Heart left ventricle (tissue), 16 donors: ENCODE measurements at places on chromosomes 5 and 9.

DNA sequence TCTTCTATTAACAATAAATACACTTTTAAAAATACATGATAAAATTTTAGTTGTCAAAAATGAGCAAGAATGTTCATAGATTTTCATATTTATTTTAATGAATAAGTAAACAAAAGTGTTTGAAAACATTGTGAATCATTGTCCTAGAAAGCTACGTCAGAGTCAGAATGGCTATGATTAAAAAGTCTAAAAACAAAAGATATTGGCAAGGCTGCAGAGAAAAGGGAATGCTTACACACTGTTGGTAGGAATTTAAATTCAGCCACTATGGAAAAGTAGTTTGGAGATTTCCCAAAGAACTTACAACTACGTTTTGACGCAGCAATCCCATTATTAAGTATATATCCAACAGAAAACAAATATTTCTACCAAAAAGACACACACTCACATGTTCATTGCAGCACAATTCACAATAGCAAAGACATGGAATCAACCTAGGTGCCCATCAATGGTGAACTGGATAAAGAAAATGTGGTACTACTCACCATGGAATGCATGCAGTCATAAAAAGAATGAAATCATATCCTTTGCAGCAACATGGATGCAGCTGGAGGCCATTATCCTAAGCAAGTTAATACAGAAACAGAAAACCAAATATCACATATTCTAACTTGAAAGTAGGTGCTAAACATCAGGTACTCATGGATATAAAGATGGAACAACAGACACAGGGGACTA lies 49.2 kb upstream of the FBXL17 start:
- no peak for DNase-seq

GRCh38 chr5:107815109-107815508 lies 144.4 kb upstream of the EFNA5 start:
- no peak for DNase-seq

- no peak for DNase-seq
Measured at GRCh38 chr5:74587300-74587699, 53.2 kb downstream of the ENC1 start.

DNA sequence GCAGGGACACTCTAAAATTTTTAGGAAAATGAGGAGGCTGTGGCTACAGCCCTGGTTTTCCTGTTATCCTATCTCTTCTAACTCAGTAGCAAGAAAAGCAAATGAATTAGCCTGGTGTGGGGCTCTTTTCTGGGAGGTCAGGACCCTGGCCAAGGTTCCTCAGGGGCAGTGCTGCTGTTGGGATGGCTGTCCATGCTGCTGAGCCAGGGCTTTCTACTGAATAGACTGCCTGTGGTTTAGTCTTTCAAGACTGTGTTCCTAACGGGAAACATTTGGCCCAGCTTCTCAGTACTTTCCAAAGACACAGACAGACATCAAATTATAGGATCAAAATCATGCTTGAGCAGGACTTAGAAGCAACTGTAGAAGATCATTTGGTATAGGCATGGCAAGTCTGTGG lies 18.1 kb downstream of the TNC start:
- no peak for DNase-seq

DNA sequence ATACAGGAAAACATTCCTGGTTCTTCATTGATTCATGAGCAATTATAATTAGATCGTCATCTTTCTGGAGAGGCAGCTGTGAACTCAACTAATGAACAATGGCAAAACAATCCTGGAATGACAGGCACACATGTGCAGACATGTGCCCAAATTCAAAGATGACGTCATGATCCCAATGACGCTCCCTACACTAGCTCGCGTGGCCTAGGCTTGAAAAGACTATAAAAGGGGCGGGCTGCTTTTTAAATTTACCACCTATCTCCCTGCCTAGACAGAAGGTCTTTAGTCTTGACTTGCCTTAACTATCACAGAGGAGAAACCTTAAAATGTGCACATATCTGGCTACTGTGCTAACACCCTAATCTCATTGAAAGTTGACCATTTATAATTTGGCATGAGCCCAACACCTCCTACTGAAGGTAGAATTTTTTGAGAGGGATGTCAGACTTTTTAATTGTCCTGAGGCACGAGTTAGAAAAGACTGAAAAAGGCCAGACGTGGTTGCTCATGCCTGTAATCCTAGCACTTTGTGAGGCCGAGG lies 88.2 kb downstream of the PRRT1B start:
- DNase-seq: no peak

DNA sequence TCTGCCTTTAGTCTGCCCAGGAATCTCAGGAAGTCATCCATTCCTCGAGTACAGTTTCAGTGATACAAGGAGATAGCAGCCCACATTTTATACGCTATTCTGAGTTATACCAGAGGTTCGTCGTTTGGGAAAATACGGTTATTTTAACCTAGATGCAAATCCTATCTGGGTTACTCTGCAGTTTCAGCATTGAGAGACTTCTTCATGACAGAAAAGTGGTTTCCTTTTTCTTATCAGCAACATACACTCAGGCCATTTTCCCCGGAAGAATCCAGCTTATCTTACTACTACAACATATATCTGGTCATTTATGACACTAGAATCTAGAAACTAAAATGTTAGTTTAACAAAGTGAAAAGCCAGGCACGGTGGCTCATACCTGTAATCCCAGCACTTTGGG lies 83.4 kb upstream of the IQGAP2 start:
- no peak for DNase-seq

DNA sequence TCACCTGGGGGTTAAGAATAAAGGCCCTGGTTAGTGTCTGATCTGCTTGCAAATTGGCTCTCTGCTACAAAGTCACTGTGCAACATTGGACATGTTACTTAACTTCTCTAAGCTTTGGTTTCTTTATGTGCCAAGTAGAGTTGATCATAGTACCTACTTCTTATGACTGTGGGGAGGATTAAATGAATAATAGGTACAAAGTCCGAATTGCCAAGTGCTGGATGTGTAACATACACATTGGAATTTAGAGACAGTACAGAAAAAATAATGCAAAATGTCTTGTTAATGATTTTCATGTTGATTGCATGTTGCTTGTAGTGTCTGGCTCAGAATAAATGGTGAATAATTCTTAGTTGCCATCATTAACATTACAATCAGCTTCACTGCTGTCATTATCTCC lies 2.2 kb downstream of the DOCK8 start:
- no peak for DNase-seq

DNA sequence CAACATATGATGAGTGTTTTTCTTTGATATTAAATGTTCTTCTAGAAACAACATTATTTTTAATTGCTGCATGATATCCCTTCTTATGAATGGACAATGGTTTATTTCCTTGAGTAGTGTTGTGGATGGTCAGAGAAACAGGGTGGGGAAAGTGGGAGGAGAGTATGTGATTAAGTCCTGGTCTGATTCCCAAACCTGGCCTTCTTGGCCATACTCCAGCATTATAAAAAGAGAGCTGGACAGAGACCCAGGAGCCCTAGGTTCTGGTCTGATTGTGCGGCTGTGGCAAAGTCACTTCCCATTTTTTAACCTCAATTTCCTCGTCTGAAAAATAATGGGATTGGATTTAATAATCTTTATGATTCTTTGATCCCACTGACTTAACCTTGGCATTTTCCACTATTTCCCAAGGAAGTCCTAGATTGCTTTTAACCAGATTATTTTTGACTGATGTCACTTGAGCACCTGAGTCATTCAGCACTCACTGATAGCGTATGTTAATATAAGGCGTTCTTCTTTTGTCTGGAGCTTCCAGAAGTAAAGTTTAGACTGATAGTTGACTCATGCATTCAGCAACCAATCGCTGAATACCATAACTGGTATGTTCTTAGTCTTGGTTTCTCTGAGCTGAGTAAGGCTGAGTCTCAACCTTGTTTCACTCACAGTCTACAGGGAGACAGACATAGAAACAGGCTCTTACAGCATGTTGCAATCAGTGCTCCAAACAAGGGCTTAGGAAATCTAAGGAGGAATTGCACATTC lies 26.2 kb downstream of the OSMR start:
- DNase-seq: no peak

DNA sequence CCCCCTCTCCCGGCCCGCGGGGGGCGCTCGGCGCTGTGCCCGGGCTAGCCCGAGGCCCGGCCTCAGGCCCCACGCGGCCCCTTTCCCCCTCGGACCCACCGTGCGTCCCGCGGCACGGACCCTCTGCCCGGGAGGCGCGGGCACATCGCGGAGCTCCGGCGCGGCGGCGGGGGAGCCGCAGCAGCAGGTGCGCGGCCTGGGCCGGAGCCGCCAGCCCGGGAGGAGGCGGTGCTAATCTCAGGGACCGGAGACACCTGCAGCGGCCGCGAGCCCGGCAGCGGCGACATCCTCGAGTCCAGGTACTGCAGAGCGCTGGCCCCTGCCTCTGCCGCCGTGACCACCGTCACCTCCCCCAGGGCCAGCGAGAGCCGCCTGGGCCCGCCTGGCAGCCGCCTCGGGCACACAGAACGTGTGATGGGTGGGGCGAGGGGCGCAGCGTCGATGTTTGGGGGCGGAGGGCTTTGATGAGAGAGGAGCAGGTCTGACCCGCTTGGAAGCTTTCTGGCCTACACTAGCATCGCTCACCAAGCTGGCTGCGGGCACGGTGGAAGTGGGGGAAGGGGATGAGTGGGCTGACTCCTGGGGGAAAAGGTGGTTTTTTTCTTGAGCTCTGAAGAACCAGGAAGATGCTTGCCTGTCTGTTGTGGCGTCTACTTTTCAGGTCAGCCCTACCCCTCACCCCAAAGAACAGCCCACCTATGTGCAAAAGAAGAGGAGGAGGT lies 524 bp downstream of the CYFIP2 start:
- no peak for DNase-seq

GRCh38 chr5:9456435-9457042 lies 89.3 kb downstream of the SEMA5A start:
- no peak for DNase-seq

DNA sequence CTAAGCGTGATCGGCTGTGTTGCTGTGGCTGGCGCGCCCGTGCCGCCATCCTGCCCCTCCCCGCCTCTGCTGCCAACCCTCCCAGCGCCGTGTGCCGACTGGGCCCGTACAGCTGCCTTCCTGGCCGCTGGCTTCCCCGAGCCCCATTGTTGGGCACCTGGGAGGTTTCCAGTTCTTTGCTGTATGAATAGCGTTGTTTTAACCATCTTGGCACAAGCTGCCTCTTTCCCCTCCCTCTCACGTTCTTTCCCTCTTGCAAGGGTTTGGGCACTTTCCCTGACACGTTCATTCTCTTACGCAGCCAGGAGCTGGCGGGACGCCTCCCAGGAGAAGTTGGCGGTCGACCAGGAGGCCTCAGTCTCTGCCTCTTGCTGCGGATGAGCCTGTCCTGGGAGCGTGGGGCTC lies 43.1 kb upstream of the RXRA start:
- DNase-seq: peak; percentile 72

- no peak for DNase-seq
Measured at GRCh38 chr9:36598273-36598672, 25.6 kb downstream of the MELK start.

DNA sequence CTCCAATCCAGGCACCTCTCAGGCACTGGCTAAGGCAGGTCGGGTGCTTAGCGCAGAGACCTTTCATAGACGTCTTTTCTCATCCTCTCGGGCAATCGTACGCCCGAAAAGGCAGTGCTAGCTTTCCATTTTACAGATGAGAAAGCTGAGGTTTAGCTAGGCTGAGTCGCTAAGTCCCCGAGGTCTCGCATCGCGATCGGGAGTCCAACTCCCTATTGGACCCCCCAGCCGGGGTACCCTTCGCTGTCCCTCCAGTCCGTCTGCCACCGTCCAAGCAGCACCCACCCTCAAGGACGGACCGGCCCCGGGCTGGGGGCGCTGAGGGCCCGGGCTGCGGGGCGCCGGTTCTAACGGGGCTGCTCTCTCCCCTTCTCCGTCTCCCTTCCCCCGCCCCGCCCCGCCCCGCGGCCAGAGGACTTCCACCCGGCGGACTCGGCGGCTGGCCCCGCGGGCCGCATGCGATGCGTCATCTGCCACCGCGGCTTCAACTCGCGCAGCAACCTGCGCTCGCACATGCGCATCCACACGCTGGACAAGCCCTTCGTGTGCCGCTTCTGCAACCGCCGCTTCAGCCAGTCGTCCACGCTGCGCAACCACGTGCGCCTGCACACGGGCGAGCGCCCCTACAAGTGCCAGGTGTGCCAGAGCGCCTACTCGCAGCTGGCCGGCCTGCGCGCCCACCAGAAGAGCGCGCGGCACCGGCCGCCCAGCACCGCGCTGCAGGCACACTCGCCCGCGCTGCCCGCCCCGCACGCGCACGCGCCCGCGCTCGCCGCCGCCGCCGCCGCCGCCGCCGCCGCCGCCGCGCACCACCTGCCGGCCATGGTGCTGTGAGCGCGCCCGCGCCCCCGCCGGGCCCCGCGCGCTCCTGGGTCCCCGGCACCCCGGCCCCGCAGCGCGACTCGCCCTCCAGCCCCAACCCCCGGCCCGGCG lies 12.5 kb upstream of the EXOSC2 start:
- DNase-seq: peak; percentile 54

- DNase-seq: no peak
Measured at GRCh38 chr5:123514615-123515355, 2.8 kb downstream of the CSNK1G3 start.

DNA sequence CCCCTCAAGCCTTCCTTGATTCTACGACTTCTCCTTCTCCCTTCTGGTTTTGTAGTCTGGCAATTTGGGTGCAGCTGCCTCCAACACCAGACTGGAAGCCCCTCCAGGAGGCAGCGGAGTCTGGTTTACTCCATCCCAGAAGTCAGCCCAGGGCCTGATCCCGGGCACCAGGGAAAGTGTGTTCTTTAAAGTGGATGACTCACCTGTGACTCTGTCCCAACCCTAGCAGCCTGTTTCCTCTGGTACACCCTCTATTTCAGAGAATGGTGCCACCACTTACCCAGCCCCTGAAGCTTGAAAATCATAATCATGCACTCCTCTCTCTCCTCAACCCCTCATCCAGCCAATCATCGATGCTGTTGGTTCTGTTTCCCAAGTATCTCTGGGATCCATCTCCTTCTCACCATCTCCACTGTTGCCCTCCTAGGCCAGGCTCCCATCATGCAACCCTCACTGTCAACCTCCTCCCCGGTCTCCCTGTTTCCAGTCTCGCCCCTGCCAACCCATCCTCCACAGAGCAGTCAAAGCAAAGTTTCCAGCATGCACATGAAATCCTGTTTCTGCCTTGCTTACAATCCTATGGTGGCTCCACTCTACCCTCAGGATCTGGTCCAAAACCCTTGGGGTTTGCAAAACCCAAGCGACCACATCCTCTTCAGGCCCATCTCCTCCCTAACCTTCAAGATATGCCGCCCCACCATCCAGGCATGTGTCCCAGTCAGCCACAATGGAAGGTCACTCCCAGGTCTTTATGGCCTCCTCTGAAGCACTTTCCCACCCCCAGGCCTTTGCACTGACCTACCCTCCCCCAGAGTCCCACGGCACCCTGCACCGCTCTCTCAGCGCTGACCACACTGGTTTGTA lies 10.5 kb downstream of the LHX6 start:
- no peak for DNase-seq

- no peak for DNase-seq
Measured at GRCh38 chr5:6636293-6636692, 3.1 kb downstream of the SRD5A1 start.

- DNase-seq: no peak
Measured at GRCh38 chr9:4235420-4235819, 64.4 kb downstream of the GLIS3 start.
